Stimulated activated CD4-positive, alpha-beta T cell treated with anti-CD3 and anti-CD28 coated beads, Interleukin-1b, Interleukin-23, amount 100 ng/mL, for 4 hours (primary cell): ENCODE measurements at places on chromosomes 6 and 20.

DNA sequence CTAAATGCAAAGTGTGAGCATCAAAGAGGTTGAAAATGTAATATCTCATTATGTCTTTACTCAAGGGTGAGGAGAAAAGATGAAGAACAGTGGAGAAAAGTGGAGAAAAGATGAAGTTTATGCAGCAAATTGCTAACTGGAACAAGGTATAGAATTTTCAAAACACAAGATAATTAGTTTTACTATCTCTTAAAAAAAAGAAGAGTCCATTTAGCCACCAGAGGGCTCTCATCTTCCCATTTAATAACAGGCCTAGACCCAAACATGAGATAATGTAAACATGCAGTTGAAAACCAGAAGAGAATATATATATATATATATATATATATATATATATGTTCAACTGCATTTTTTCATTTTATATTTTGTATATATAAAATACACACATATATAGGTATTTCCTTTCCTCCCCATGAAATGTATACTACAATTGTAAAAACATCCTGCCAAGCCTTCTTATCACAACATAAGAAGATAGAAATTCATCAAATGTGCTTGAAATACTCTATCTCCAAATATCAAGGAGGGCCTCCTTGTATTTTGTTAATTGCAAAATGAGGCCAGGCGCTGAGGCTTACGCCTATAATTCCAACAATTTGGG lies 78.4 kb downstream of the ADTRP start:
- no peak for DNase-seq

- DNase-seq, result no peak
These were observed 2.0 kb downstream of the NHSL1 start for GRCh38 chr6:138497286-138497685.

DNA sequence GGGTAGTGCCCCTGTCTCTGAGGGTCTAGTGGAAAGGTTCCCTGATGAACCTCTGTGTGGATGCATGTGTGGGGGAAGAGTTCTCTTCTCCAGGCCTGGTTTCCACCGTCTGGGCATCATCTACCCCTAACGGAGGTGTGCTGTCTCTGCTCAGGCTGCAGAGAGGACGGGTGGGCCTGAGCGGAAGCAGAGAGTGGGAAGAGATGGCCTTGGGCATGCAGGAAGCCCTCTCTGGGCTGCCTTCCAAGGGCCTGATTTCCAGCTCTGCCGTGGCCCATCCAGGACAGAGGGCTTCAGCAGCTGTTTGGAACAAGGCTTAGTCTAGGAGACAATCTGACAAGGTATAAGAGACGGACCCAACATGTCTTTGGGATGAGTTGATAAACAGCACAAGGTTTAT lies 220.1 kb upstream of the DTNBP1 start:
- DNase-seq, result no peak

DNA sequence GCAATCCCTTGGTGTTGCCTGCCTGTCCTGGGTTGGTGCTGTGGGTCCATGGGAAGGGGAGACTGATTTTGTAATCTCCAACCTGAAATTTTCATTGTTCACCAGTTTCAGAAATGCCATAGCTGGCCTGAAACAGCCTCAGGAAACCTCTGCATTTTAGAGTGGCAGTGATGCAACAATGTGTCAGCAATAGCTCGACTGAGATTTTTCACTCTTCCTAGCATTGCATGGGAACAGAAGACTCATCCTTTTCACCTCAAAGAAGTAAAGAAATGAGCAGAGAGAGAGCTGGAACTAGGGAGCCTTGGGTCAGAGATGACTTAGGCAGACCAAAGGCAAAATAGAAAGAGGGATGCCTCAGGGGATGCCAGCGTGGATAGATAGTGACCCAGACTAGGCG lies 23.7 kb upstream of the TMEM14A start:
- no peak for DNase-seq

DNA sequence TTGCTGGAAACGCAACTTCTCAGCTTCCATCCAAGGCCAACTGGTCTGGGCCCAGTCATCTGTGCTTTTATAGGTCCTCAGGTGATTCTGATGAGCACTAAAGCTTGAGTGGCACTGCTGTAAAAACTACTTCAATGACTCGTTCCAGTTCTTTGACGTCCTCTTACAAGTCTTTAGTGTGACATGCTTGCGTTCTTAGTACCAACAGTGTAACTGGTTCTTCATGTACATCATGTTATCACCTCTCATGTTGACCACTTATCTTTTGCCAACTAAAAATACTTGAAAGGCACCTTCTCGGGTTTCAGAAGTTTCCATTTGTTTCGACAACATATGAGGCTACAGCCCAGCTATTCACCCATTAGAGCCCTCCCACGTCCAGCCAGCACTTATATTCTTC lies 468.9 kb downstream of the PRKN start:
- DNase-seq, result no peak

GRCh38 chr20:15760001-15760621 lies 813.1 kb downstream of the KIF16B start:
- no peak for DNase-seq

DNA sequence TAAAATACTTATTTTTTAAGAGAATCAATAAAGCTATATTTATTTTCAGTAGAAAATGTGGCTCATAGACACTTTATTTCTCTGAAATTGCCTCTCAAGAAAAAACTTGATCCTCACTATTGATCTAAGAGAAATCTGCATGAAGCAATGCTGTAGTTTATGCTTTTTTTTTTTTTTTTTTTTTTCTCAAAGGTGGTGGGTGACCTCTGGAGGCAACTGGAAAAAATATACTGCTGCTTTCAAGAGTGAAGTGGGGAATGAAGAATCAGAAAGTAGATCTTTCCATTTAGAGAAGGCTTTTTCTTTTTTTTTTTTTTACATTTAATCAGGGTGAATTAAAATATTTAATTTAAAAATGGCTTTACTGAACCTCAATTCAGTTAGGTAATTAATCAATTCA lies 169.3 kb downstream of the SLC16A10 start:
- no peak for DNase-seq

DNA sequence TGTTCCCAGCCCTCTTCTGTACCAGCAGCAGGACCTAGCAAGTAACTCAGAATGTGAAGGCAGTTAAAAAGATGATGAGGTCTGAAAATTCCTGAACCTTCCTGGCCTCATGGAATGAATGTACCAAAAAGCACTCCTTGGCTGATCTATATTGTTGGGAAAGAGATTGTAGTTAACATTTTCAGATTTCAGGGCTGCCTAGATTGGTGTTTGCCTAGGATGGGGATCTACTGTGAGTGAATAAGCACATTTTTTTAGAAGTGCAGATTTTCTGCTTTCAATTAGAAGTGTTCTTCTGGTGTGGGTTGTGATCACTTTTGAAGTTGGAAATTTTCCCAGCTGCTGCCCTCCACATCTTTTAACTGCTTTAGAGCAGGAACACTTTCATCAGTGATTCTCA lies 6.2 kb downstream of the MYLIP start:
- no peak for DNase-seq

DNA sequence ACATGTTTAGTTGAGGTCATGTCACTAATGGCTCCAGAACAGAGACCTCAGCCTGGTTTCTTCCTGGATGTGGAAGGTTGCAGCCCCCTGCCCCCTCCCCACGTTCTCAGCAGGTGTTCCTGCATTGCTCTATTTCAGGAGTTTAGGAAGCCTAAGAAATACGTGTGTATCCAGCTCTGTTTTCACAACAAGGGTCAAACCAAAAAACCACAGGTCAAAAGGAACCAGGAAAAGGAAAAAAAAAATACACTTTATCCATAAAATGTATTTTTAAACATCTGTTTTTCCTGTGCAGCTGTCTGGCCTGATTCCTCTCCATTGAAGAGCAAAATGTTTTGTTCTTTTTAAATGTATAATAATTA lies 107.9 kb upstream of the PLEKHG1 start:
- no peak for DNase-seq

DNA sequence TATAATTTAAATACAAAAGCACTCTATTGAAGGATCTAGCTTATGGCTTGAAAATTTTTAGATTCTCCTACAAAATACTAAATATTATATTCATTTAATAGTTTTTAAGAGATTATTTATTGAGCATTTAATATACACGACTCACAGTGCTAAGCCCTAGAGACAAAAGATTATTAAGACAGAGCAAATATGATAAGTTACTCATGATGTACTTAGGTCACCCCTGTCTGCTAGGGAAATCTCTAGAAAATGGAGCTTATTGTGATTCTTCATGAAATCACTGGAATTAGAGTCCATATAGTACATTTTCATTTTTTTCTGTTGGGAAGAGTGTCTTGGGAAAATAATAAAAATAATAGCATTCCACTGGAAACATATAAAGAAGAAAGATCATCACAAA lies 37.8 kb downstream of the BEND6 start:
- DNase-seq, result no peak

DNA sequence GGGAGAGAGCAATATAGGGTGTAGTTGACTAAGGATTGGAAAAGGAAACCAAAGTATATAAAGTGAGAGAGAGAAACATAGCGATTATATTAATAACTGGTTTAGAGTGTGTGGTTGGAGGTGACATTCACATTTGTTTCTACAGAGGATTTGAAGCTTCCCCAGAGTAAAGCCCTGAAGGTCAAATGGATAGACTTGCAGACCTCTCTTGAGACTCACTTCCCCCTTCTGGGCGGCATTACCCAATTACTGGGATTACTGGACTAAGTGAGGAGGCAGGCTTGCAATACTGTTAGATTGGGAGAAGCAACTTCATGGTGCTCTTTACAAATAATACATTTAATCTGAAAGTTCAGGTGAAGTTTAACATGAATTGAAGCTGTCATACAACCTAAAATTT lies 10.7 kb downstream of the FIG4 start:
- DNase-seq, result no peak

DNA sequence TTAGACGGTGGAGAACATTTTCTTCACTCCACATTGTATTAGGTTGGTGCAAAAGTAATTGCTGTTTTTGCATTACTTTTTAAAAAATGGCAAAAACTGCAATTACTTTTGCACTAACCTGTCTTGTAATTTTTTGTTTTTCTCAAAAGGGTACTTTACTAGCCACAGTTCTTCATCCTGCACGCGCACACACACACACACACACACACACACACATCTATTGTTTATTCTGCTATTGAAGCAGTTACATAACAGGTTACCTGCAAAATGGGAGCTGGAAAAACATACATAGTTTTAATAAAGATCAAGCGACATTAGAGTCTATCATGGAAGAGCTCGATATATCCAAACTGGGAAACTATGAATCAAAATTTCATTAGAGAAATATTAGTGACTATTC lies 235.2 kb downstream of the SIM1 start:
- DNase-seq, result no peak

- DNase-seq, result no peak
These were observed 493 bp upstream of the SGK1 start for GRCh38 chr6:134318236-134318973.

DNA sequence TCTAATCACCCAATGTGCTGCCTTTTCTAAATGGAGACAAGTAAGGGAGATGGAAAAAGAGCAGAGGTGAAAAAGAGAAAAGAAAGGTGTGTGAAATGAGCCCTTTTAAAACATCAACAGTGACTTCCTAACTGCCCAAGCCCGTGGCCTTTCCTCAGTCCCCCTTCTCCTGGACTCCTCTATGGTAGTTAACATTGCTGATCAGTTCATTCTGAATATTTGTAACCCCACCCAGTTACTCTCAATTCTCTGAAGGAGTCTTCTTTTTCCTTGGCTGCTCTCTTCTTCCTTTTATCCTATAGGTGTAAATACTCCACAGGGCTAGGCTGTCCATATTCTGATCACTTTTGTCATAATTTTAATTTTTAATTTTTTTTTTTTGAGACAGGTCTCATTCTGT lies 27.1 kb downstream of the TAF11 start:
- DNase-seq, result no peak

GRCh38 chr6:169287675-169288074 lies 34.0 kb upstream of the THBS2 start:
- no peak for DNase-seq

- no peak for DNase-seq
These were observed 142.1 kb downstream of the SYNDIG1 start for GRCh38 chr20:24611360-24612140.

DNA sequence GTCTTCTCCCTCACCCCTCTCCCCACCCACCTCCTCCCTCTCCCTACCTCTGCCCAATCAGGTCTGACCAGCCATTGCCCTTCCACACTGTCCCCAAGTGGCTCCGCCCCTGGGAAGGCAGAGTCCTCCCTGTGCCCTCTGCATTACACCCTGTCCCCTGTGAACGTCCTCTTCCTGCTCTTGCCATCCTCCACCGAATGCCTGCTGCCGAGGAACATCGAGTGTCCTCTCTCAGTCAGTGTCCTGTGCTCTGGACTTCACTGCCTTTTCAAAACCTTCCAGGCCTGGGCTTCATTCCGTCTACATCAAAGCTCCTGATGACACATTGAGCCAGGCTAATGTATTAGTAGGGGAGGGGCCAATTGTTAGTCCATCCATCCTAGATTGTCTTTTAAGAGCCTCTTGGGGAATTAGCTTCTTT lies 3.3 kb upstream of the PACSIN1 start:
- no peak for DNase-seq

DNA sequence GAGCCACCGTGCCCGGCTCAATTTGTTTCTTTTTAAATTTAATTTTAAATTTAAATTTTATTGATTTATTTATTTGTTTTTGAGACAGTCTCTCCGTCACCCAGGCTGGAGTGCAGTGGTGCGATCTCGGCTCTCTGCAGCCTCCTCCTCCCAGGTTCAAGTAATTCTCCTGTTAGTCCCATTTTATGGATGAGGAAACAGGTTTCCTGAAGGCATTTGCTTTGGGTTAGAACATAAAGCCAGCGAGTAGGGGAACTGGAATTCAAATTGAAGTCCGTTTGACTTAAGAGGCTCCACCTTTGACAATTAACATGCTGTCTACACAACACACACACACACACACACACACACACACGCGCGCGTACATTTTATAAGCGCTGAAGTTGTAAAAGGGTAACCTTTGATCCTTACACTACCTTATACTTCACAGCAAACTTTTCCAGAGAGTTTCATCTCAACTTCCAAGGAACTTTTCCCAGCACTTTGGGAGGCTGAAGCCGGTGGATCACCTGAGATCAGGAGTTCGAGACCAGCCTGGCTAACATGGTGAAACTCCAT lies 232.0 kb downstream of the BCAS1 start:
- DNase-seq, result no peak

DNA sequence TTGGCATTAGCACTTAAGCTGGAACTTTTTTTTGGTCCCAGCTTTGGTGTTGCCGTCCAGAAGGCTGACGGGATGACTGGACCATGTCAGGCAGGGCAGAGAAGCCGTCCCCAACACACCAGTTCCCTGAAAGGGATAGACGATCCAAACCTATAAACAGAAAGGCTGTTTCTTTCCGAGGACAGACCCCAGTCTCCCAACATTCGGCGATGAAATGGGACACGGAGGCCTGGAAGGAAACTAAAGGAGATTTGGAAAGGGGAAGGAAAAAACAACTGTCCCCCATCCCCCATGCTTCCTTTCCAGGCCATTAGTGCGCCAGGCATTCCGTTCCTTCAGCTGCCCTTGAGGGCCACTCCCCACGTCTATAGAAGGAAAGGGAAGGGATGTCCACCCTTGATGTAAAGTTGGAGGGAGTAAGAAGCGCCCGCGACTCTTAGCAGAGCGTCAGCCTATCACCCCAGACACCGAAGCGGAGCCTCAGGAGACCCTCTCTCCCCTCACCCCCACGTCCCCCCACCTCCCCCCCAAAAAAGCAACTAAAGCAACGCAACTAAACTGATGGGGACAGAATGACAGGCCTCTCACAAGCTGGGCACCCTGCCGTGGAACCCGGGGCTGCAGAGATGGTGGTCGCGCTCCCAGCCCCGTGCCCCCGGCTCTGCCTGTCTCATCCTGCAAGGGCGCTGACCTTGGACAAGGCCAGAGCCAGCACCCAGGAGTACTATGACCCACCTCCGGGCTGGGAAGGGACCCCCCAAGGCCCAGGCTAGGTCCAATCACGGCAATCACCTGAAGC lies 638 bp downstream of the BLCAP start:
- no peak for DNase-seq

GRCh38 chr20:38731738-38732113 lies 7.4 kb downstream of the SLC32A1 start:
- DNase-seq, result no peak
